ENCODE measurements at places on chromosomes 7 and 10.
A peak's percentile ranks its signal among the peaks of the same experiment; 100 is the strongest.

GRCh38 chr7:80722616-80723195, 84.3 kb downstream of the CD36 start:
- no peak for DNase-seq

DNA sequence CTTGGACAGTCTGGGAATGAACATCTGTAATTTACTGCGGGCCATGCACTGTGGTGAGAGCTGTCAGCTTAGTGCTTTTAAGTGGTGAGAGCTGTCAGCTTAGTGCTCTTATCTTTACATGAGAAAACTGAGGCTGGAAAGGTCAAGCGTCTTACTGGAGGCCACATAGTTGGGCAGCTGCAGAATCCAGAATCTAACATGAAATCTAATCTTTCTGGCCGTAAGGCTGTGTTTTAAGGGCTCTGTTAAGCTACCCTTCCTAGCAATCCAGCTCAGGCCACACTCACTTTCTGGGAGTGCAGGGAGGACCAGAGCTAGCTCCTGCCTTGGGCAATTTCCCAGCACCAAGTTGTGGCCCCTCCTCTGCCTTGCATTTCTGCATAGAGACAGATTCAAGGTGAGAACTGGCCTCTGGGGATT, 70.2 kb downstream of the SORCS3 start:
- DNase-seq = no peak

DNA sequence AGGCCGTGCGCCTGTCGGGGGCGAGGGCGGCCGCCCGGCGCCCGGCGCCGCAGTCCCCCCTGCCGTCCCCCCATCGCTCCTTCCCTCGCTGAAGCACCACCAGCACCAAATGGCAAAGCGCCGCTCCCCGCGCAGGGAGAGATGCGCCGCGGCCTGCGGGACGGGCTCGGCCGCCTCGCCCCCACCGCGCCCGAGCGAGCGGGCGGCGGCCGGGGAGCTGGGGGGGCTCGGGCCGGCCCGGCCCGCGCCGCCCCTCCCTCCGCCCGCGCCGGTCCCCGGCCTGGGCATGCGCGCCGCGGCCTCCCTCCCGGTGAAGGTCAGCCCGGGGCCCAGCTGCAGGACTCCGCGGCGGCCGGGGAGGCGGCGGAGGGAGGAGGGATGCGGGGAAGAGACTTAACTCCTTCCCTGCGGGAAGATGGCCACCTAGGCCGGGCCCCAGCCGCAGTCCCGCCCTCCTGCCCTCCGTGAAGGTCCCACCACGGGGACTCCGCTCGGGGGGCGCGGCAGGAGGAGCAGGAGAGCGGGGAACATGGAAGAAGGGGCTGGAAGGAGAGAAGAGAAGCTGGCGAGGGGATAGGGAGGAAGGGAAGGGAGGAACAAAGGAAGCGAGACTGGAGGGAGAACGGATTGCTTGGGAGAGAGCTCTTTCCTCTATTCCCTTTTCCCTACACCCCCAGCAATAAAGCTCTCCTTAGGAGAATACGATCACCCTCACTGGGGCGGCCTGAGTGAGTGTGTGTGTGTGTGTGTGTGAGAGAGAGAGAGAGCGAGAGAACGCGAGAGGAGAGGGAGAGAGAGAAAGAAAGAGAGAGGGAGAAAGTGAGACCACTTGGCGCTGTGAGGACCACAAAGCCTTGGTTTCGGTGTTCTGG, 3.4 kb upstream of the SMARCD3 start:
- peak; percentile 15 for DNase-seq

DNA sequence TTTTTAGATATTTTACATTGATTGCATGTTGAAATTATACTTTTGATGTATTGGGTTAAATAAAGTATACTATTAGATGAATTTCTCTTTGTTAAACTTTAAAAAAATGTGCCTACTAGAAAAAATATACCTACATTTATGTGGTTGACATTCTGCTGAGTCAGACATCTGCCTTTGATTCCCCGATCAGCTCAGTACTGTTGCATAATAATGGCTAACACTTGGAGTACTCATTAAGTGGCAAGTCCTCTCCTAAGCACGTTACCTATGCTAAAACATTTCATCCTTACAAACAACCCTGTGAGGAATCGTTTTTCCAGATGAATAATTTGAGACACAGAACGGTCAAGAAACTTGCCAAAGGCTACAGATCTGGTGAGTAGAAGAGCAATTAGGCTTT, 14.0 kb upstream of the SEM1 start:
- DNase-seq = no peak

- no peak for DNase-seq
Observed at GRCh38 chr10:80894797-80895467, 357.2 kb downstream of the SH2D4B start.

- no peak for DNase-seq
Observed at GRCh38 chr7:28977881-28978280, 19.8 kb upstream of the TRIL start.

DNA sequence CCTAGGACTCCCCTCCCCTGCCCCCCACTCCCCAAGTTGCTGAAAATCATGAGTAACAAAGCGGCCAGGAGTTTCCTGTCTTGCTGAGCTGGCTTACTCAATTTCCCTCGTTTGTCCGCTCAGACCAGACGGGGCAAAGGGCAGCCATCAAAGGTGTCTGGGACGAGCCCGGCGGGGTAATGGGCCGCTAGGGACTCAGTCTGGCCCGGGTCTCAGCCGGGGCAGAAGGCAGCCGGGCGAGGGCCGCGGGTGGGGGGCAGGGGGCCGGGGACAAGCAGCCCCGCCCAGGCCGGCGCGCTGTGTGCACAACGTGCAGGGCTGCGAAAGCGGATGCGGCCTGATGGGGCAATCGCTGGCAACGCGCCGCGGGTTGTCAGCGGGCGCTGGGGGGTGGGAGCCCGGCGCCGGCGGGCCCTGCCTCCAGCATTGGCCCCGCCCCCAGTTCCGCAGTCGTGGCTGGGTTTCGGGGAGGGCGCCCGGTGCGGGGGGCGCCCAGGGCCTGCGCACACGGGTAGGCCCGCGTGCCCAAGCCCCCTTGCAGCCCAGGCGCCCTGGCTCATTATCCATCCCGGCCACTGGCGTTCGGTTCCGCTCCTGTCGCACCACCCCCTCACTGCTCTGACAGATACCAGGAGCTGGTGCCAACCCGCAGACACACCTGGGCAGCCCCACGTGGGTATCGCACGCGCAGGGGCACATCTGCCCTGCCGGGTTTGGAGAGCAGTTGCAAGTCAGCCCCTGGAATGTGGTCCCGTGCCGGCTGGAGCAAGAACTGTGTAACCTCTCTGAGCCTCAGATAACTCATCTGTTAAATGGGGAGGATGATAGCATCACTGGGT, 35.1 kb downstream of the DNAJB12 start:
- DNase-seq = no peak

DNA sequence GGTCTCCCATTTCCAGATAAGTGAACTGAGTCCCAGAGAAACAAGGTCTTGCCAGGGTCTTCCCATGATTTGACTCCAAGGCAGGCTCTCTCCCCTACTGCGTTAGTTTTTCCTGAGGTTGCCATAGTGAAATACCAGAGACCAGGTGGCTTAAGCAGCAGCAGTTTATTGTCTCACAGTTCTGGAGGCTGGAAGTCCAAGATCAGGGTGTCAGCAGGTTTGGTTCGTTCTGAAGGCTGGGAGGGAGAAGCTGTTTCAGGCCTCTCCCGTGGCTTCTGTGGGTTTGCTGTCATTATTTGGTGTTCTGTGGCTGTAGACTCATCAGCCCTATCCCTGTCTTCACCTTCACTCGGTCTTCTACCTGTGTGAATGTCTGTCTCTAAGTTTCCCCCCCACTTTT, 129.9 kb downstream of the GRK5 start:
- DNase-seq = no peak

GRCh38 chr7:46589286-46589685, 668.2 kb upstream of the IGFBP3 start:
- DNase-seq = no peak

- no peak for DNase-seq
Observed at GRCh38 chr10:35783305-35783838, 141.3 kb upstream of the FZD8 start.

DNA sequence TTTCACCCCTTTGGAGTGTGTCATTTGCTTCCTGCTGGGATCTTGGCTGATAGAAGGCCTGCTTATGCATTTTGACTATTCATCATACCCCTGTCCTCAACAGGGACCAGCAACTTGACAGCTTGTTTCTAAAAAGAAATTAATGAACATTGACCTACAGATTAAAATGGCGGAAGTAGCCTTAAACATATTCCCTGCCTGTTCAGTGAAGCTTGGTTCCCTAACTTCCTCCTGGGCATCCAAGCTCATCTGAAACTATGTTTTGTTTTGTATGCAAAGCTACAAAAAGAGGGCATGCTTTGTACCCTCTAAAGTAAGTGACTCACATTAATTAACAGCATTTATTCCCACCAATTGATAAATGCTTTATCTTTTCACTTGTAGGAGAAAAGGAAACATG, 26.8 kb upstream of the CDK14 start:
- no peak for DNase-seq

DNA sequence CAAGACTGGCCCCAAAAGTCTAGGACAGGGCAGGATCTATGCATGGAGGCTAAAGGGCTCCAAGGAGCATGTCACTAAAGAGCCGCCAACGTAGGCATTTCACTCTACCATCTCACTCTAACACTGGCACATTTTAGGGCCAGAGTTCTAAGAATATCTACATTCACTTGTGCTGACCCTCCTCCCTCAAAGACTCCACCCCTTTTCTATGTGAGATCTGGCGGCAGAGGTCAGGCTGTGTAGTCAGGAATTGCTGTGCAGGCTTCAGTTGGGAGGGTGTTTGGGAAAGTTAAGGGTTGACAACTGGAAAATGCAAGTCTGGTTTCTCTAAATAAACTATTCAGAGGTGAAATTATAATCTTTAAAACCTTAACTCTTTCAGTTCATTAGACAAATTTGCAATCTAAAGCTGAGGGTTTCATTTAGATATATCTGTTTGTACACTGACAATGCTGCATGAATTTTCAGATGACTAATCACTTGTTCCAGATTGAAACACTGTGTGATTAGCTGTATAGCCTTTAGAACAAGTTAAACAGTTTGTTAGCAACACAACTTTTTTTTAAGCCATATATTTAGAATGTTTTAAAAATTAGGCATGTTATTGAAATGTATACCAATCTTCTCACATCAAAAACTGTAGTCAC, 18.2 kb downstream of the LMOD2 start:
- DNase-seq = no peak

DNA sequence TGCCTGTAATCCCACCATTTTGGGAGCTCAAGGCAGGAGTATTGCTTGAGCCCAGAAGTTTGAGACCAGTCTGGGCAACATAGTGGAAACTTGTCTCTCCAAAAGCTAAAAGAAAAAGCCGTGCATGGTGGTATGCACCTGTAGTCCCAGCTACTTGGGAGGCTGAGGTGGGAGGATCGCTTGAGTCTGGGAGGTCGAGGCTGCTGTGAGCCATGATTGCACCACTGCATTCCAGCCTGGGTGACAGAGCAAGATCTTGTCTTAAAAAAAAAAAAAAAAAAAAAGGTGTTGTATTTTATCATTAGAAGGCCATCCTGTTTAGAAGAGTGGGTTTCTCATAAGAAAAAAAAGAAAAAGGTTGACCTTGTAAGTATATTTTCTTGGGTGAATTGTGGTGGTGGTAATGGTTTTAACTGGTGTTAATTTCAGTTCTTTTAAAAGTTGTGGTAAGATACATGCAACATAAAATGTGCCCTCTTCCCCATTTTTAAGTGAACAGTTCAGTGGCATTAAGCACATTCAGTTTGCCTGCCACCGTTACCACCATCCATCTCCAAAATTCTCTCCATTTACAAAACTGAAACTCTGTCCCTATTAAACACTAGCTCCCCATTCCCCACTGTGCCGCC, 34.7 kb downstream of the GRIFIN start:
- no peak for DNase-seq

- DNase-seq = no peak
Observed at GRCh38 chr10:29731760-29732159, 97.0 kb upstream of the SVIL start.

- DNase-seq = no peak
Observed at GRCh38 chr10:816958-817357, 114.5 kb downstream of the LARP4B start.
